ENCODE measurements at places on chromosomes 6 and 20. TPM values are rescaled to one million over a fixed set of nuclear protein-coding genes. Genes with fewer than 3 reads are reported as not detected.

CDSN gene
- total RNA-seq: not detected

ADGRB3 gene
- 8.0 TPM for total RNA-seq

AKAP12 gene
- 143 TPM for total RNA-seq

CST3 gene
- total RNA-seq: 253 TPM

HLA-DOA gene
- total RNA-seq: 11.0 TPM

HTR1E gene
- 0.93 TPM for total RNA-seq

DNAH8 gene
- total RNA-seq: 1.3 TPM

CDYL gene
- total RNA-seq: 29.0 TPM

RCAN2 gene
- 11.9 TPM for total RNA-seq

RSPO3 gene
- total RNA-seq: 10.8 TPM

PRICKLE4 gene
- total RNA-seq: 3.2 TPM

NFYA gene
- total RNA-seq: 42.5 TPM

CD93 gene
- total RNA-seq: 70.4 TPM

ANKS1A gene
- total RNA-seq: 37.3 TPM

DNMT3B gene
- 4.7 TPM for total RNA-seq

DAAM2 gene
- 35.6 TPM for total RNA-seq

PRR18 gene
- 0.18 TPM for total RNA-seq

TRAPPC3L gene
- total RNA-seq: 0.06 TPM

HMGN3 gene
- total RNA-seq: 81.5 TPM

SSTR4 gene
- 0.18 TPM for total RNA-seq

EYS gene
- 0.99 TPM for total RNA-seq

SNAP91 gene
- total RNA-seq: 2.3 TPM

TTLL9 gene
- 2.0 TPM for total RNA-seq

HLA-DQB2 gene
- total RNA-seq: not detected

RAD21L1 gene
- not detected for total RNA-seq

PDYN gene
- total RNA-seq: 0.12 TPM

SNAP25 gene
- total RNA-seq: 3.2 TPM

SLC35F1 gene
- 5.5 TPM for total RNA-seq

ZKSCAN8 gene
- 31.7 TPM for total RNA-seq

RSPH3 gene
- 14.2 TPM for total RNA-seq

PTGIS gene
- 43.4 TPM for total RNA-seq

B3GAT2 gene
- 0.29 TPM for total RNA-seq

FOXP4 gene
- total RNA-seq: 11.0 TPM

PROKR2 gene
- not detected for total RNA-seq

DDO gene
- 2.7 TPM for total RNA-seq

TNNC2 gene
- total RNA-seq: 555 TPM

EPPIN gene
- not detected for total RNA-seq

PFDN6 gene
- 22.1 TPM for total RNA-seq

KLHDC3 gene
- 119 TPM for total RNA-seq
